Thyroid gland (tissue), 4 donors: ENCODE measurements at places on chromosomes 13 and 19.

GRCh38 chr19:49570997-49571676 lies 9.2 kb downstream of the NOSIP start:
- no peak for DNase-seq

GRCh38 chr13:65841156-65841555 lies 1389.0 kb downstream of the PCDH9 start:
- no peak for DNase-seq

GRCh38 chr13:93304868-93305613 lies 78.4 kb downstream of the GPC6 start:
- no peak for DNase-seq

GRCh38 chr13:112771877-112772538 lies 82.2 kb downstream of the ATP11A start:
- peak; percentile 73 for DNase-seq

- no peak for DNase-seq
Observed at GRCh38 chr13:48624858-48625257, 28.9 kb upstream of the CYSLTR2 start.

DNA sequence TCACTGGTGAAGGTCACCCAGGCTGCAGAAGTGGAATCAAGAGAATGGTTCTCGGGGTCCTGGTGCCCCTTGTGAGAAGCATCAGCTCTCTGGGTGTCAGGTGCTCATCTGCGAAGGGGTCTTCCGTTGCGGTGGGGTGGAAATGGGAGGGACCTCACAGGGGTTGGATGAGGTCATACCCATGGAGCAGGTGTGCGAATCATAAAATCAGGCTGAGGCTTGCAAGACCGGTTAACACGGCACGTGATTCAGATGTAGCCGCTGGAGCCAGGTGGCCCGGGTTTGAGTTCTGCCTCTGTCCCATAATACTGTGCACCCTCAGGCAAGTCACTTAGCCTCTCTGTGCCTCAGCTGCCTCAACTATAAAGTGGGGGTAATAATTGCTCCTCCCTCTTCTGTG lies 3.9 kb upstream of the KLK15 start:
- no peak for DNase-seq

- DNase-seq = no peak
Observed at GRCh38 chr13:111302045-111302726, 18.3 kb upstream of the TEX29 start.

DNA sequence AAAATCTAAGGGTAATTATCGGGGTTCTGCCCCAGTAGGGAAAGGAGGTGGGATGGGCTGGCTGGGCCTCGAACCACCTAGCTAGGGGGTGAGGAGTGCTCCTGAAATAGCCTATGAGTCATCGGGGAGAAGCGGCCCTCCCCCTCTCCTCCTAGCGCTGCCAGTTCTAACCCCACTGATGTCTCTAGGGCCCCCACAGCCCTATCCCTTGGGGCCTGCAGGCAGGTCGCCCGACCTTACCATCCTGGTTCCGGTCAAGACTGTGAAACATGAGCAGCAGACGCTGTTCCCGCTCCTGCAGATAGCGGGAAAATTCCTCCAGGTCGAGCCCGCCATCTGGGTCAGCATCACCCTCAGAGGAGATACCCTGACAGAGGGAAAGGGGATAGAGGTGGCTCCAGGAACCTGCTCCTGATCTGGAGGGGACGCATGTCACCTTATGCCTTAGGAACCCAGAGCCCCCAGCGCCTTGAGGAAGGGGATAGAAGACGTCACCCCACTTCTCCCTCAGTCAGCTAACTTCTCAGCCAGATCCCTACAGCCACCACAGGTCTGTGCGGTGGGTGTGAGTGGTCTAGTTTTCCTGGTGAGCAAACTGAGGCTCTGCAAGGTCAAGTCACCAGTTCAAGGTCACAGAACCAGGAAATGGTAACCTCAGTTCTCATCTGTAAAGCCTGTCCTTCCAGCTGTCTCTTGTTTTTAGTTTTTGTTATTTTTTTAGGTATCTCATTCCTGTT lies 1.5 kb downstream of the SLC25A23 start:
- DNase-seq = no peak

DNA sequence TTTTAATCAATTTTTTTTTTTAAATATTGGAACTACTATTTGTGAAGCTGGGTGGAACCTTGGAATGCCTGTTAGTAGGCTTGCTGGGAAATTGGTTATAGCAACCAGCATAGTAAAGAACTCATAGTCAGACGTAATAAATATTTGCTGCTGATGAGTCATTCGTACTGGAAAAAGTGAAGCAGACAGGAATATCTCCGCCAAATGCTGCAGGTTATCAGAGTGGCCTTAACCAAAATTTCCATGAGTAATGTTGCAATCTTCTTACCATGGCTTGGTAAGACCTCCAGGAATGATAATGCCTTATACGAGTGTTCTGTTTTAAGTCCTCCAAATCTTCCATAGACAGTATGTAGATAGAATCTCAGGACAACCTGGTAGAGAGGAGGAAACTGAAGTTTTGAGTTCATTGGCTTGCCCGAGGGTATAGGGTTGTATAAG lies 34.2 kb downstream of the MBNL2 start:
- no peak for DNase-seq

DNA sequence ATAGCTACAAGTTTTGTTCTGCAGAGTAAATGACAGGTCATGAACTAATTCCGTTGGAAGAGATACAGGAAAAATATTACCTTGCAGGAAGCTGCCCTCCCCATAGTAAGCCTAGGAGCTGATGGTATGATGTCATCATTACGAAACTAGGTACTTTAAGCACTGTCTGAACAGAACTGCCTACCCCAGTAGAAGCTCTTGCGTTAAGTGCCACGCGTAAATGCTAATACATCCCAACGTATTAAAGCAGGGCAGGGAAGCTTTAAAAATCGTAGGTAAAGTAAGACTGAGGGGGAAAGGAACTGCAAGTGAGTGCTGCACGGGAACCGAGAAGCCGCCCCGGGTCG lies 572 bp downstream of the UGGT2 start:
- DNase-seq = no peak
